Right ventricle myocardium inferior (tissue), 1 donor: ENCODE measurements at places on chromosomes 2 and 18. TPM values are rescaled to one million over a fixed set of nuclear protein-coding genes. Genes with fewer than 3 reads are reported as not detected.

The AKAIN1 gene
- total RNA-seq, result not detected

DNA sequence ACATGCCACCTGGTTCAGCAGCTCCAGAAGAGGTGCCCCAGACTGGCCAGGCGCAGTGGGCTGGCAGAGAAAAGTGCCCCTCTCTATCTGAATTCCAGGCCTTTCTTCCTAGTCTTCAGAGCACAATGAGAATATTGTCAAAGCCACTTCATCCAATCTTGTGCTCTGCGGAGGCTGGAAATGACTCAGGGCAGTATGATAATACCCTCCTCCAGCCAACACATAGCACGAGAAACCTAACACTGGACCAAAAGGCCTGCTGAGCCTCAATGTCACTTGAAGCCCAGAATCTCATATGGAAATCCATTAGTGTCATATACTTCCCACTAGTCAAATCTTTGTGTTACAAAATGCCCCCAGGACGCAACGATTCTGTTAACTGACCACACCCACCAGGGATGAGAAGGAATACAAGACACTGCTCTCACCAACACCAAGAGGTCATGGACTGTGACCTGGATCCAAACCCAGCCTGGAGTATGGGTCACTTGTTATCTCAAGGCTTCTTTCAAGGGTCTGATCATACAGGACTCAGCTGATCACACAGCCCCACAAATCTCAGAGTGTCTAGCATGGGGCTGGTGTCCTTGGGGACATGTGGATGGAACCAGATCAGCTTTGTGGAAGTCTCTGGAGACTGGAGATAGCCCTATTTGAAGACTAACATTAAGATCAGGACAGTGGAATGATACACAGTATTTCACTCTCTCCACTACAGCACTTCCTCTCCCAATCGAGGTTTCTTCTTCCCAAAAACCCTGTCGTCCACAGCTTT, 10.1 kb downstream of the KIF3C start:
- no peak for DNase-seq

The PTGR3 gene
- total RNA-seq, result 71.5 TPM

GRCh38 chr2:196376984-196377877, 205.9 kb upstream of the STK17B start:
- DNase-seq, result no peak

DNA sequence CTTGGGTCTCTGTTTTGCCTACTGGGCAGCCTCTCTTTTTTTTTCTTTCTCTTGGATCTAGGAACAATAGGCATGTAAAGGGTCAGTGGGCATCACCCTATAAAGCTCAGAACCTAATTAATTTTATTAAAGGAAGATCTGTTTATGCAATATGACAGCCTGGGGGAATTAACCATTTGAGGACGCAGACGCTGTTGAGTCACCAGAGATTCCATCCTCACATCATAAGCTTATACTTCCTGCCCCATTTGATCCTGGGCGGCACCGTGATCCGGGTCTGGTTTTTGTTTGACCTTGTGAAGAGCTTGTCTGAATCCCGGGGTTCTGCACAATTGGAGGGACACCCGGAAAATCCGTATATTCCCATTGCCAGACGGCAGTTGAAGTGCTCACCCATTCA, 16.8 kb upstream of the BCL11A start:
- DNase-seq, result no peak

The CFAP65 gene
- not detected for total RNA-seq

The GALNT5 gene
- 0.30 TPM for total RNA-seq

The MAP3K19 gene
- total RNA-seq, result not detected

GRCh38 chr2:101187131-101187530, 35.9 kb upstream of the TBC1D8 start:
- DNase-seq, result no peak

- DNase-seq, result no peak
Measured at GRCh38 chr2:46462936-46463335, 16.4 kb upstream of the TMEM247 start.

- DNase-seq, result peak; percentile 76
Measured at GRCh38 chr2:71548646-71549425, 95.5 kb downstream of the DYSF start.

The SPEG gene
- total RNA-seq, result 119 TPM

GRCh38 chr2:17309741-17310339, 208.4 kb downstream of the RAD51AP2 start:
- no peak for DNase-seq

- DNase-seq, result no peak
Measured at GRCh38 chr2:223314811-223315210, 262.8 kb downstream of the KCNE4 start.

The TTC21B gene
- total RNA-seq, result 15.6 TPM

GRCh38 chr2:102662833-102663232, 43.5 kb downstream of the SLC9A2 start:
- DNase-seq, result no peak

- DNase-seq, result no peak
Measured at GRCh38 chr2:183060571-183061231, 17.8 kb upstream of the DUSP19 start.

The SNED1 gene
- 6.7 TPM for total RNA-seq

The AGAP1 gene
- total RNA-seq, result 23.5 TPM

The CNGA3 gene
- not detected for total RNA-seq
